ENCODE measurements at places on chromosomes 3 and 15.
A peak's percentile ranks its signal among the peaks of the same experiment; 100 is the strongest.

- no peak for DNase-seq
These were observed 14.2 kb downstream of the FBN1 start for GRCh38 chr15:48631176-48631770.

GRCh38 chr15:35170207-35170606 lies 85.1 kb upstream of the NANOGP8 start:
- no peak for DNase-seq

- DNase-seq: no peak
These were observed 449.9 kb downstream of the PDCD6IP start for GRCh38 chr3:34248352-34248751.

DNA sequence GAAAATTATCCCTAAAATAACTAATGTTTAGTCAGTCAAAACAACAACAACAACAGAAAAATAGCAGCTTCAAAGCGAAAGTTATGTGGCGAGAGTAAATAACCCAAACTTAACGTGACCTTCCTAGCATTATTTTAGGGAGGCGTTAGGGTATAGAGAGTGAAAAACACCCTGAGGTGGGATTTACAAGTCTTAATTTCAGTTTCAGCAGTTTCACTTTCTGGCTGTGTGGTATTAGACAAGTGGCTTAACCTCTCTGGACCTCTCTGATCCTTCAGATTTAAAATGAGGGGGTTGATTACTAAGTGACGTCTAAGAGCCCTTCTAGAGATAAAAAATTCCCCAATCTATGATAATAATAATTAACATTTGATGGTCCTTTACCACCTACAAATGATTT lies 291.2 kb downstream of the ZBTB20 start:
- DNase-seq: no peak

DNA sequence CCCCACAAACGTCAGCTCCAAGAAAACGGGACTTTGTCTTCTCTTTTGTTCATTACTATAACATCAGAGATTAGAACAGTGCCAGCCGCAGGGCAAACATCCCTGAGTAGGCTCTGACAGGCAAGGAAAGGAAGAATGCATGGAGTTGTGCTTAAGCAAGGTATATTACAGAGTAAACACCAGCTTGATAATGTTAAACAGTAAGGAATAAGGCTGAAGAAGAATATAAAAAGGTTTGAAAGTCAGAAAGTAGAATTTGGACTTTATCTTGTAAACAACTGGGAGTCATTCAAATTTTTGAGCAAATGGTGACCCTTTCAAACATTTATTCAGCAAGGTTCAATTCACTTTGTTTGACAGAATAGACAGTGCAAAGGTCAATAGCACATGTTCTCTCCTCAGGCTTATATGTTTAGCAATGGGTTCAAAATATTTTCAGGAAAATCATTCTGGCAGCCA lies 11.0 kb downstream of the GABPB1 start:
- DNase-seq: no peak

DNA sequence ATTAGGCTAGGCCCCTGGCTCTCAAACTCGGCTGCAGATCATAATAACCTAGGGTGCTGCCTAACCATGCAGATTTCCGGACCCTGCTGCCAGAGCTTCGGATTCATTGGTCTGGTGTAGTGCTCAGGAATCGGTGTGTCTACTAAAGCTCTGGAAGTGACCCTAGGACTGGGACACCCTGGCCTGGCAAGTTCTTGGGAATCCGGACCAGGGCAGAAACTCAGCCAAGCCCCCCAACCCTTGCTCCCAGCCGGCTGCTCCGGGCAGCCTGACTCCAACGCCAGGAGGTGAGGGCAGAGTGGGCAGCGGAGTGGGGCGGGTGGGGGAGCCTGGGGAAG lies 23.0 kb downstream of the IGDCC3 start:
- no peak for DNase-seq

- DNase-seq: no peak
These were observed 3.0 kb upstream of the KLHL6 start for GRCh38 chr3:183558495-183558894.

DNA sequence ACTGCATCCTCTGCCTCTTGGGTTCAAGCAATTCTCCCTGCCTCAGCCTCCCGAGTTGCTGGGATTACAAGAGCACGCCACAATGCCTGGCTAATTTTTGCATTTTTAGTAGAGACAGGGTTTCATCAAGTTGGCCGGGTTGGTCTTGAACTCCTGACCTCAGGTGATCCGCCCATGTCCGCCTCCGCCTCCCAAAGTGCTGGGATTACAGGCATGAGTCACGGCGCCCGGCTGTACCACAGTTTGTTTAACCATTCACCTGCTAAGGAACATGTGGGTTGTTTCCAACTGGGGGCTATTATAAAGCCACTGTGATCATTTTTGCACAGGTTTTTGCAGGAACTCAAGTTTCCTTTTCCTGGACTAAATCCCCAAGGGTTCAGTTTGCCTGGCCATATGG lies 123.2 kb upstream of the RAP2B start:
- DNase-seq: no peak

- no peak for DNase-seq
These were observed 1109.5 kb downstream of the NSUN3 start for GRCh38 chr3:95172164-95172943.

- DNase-seq: peak; percentile 57
These were observed 788 bp downstream of the FOXB1 start for GRCh38 chr15:60004846-60005351.

DNA sequence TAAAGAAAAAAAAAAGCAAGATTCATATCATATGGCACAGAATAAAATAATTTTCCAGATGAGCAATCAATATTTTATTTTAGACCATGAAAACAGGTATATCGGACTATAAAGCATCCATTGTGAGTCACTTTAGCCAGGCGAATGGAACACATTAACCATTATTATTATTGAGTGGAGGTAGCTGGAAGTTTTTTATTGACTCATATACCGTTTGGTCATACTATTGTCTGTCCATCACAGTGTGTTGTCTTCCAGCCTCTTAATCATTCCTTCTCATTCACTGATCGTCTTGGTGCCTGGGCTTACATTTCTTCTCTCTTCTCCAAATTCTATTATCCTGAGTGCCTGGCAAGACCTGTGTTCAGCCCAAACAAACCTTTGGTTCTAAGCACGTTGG lies 634.8 kb downstream of the MECOM start:
- DNase-seq: no peak

DNA sequence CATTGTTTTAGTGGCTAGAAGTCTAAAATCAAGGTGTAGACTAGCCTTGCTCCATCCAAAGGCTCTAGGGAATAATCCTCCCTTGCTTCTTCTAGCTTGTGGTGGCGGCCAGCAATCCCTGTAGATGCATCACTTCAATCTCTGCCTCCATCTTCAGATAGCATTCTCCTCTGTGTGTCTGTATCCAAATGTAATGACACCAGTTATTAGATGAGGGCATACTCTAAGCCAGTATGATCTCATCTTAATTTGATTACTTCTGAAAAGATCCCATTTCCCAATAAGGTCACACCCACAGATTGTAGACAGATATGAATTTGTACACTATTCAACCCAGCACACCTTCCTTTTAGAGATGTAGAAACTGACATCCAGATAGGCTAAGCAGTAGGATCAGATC lies 334.5 kb upstream of the KCNMB2 start:
- no peak for DNase-seq

DNA sequence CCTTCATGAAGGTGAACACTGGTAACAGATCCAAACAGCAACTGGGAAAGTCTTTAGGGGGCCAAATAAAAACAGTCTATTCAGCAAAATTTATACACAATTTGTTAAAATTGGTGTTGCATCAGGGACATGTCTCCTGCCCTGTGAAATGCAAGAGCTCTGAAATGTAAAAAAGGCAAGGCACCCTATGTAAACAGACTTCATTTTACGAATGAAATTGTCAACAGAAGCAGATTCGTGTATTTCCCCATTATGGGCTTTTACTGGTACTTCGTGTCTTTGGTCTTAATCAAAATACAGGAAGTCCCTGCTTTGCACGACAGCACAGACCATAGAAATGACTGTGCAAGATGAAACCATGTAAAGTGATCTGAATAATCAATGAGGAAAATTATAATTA lies 127.3 kb upstream of the THBS1 start:
- DNase-seq: no peak

DNA sequence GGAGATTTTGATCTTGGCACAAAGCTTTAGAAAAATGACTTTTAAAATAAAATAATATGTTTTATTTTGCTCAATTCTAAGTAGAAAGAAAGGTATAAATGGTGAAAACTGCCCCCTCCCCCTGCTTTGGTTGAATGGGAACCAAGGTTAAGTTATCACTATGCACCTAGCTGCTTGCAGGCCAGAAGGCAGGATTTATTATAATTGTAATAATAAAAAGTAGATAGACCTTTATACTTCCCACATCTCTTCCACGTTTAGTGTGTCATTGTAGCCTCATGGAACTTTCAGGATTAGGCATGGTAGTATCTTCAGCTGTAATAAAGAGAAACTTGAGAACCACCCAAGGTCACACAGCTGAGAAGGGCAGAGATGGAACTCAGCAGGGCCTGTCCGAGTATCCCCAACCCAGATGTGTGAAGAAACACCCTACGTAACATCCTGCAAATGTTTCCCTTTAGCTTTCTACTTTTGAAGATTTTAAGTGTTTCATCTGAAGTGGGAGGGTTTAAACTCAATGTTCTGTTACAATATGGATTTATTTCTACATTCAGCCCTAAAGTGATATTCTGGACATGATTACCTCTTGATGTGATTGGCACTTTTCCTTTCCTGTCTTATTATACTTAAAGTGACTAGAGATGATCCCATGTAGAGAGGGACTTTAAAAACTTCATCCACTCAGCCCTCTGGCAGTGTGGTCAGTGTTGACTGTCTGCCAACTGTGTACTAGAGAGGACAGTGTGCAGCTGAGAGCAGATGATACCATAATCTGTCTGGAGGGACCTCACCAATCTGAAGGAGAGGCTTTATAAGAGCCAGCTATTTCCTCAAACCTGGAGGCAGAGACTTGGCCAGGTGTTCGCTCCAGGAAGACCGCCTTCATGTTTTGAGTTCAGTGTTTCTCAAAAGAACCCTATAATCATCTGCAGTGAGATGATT lies 282.5 kb upstream of the TRIM42 start:
- no peak for DNase-seq

DNA sequence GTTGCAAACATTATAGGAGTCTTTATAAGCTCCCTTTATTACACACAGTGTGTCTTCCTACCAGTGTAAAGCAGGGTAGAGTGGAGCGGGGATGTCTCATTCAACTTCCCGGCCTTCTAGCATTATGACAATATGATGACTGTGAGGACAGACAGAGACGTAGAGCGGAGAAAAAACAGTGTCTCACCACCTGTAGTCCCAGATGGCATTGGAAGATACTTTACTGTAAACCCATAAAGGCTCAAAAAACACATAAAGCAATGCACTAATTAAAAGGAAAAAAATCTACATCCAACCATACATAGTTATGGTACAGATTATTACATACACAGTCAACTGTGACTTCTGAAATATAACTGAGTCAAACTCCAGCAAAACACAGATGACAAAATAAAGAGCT lies 383.7 kb downstream of the MAGI1 start:
- DNase-seq: no peak

DNA sequence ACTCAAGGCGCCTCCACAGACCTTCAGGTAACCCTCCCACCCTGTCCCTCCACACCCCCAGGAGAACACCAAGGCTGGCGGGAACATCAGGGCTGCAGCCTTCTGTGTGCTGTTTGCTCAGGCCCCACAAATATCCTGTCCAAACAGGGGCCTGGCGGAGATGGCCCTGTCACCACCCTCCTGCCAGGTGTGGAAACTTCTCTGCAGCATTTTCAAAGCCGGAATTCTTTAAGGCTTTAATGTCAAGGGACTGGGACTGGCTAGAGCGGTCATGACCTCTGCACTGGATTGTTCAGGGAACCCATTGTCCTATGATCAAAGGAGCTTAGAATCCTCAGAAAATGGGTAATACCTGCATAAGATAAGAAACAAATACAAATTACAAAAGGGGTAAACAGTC lies 46.6 kb downstream of the FBLN2 start:
- no peak for DNase-seq

- DNase-seq: no peak
These were observed 557.4 kb downstream of the CADM2 start for GRCh38 chr3:85516146-85516545.

- DNase-seq: no peak
These were observed 31.3 kb downstream of the ASB7 start for GRCh38 chr15:100633763-100634075.

DNA sequence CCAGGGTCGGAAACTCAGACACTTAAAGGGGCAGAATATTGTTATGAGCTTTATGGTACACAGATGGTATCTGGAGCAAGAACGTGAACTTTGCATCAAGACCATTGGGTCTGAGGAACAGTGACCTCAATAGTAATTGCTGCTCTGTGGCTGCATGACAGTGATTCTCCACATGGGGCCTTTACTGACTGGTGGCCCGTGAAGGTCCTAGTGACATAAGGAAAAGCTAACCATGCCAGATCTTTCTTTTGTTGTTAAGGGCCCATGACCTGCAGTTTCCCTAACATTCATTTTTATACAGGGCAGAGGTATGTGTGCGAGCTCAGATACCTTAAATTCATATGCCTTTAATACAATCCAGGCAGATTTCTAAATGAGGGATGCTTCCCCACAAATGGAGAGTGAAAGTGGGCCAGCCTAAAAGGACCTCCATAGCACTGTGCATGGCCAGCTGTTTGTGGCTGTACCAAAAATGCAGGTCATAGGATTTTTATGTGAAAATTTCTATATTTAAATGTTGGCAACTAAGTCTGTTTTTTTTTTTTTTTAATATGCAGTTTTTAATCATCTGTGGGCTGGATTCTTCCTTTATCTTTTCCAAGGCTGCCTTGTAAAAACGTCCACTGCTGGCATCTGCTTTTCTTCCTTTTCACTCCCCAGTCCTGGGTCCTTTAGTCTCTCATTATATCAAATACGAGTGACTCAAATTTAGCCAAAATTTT lies 188.0 kb upstream of the IL12A start:
- DNase-seq: no peak

GRCh38 chr15:100008258-100008657 lies 275.0 kb upstream of the LYSMD4 start:
- DNase-seq: no peak

DNA sequence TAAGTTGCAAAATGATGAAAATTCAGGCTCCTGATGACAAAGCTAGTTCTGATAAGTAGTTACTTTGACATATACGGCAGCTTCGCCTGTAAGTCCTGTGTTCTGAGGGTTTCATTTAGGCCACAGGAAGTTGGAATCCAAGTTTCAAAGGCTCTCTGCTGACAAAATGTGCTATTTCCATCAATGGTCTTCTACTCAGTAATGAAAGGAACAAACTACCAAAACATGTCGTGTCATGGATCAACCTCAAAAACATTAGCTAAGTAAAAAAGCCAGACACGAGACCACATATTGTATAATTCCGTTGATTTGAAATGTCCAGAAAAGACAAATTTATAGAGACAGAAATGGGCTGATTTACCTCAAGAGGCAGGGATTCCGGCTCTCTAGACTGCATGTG lies 22.5 kb downstream of the NGRN start:
- no peak for DNase-seq

GRCh38 chr15:90553248-90553745 lies 23.6 kb downstream of the CRTC3 start:
- no peak for DNase-seq

DNA sequence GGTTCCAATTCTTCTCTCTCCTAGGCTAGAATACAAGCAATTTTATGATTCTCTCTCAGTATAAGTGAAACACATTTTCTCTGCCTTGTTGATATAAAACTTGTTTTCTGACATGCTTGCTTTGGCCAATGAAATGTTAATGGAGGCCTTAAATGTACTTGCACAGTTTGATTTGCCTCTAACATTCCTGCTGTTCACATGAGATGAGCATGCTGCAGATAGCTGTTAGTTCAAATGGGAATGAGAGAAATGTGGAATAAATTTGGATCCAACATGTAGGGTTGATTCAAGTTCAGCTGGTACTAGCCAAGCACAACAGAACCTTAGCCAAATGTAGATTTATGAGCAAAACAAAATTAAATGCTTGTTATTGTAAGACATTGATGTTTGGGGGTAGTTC lies 32.6 kb upstream of the FHIT start:
- no peak for DNase-seq

All from nephron progenitor cell (in vitro differentiated cells).